ENCODE measurements at places on chromosomes 1 and 21.

GRCh38 chr1:12148958-12149790 lies 17.6 kb upstream of the TNFRSF1B start:
- DNase-seq, result no peak

GRCh38 chr1:200471739-200472138 lies 61.9 kb upstream of the ZNF281 start:
- DNase-seq, result no peak

- DNase-seq, result no peak
Observed at GRCh38 chr1:64568171-64568450, 98.2 kb downstream of the CACHD1 start.

DNA sequence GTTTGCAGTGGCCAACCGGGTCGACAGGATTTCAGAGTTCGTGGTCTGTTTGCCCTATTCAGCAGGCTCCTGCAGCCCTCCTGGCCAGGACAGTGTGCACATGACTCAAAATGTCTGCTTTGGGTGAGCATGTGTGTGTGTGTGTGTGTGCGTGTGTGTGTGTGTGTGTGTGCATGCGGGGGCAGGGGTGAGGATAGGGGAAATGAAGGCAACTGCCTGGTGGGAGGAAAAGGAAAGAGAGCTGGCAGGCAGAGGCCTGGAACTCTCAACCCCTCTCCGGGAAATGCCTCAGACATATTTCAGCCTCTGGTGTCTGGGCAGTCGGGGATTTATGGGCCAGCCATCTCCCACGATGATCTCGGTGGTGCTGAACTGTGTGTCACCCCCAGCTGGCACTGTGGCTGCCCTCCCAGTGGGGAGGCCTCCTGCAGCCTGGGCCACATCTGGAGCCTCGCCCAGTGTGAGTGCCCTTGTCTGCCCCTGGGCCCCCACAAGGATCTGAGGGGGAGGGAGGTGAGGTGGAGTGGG lies 15.2 kb downstream of the CDCP2 start:
- DNase-seq, result no peak

DNA sequence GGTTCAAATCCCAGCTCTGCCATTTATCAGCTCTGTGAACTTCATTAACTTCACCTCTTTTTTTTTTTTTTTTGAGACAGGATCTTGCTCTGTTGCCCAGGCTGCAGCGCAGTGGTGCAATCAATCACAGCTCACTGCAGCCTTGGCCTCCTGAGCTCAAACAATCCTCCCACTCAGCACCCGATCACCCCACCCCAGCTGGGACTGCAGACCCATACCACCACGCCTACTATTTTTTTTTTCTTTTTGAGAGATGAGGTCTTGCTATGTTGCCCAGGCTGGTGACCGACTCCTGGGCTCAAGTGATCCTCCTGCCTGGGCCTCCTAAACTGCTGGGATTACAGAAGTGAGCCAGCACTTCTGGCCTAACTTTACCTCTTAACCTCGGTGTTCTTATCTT lies 2.2 kb upstream of the TRIT1 start:
- no peak for DNase-seq

DNA sequence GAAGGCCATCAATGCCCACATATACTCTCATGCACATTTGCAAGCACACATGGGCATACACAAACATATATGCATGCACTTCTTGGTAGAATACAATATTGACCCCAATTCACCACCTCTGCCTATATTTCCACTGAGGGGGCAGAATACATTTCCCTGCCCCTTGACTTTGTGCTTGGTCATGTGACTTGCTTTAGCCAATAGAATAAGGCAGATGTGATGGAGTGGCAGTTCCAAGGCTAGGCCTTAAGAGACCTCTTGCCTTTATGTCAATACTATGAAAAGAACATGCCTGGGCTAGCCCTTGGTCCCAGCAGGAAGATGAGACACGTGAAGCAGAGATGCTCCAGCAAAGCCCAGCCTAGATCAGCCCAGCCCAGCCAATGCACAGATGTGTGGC lies 66.0 kb upstream of the GRIK3 start:
- no peak for DNase-seq

- no peak for DNase-seq
Observed at GRCh38 chr1:199811163-199811562, 216.3 kb upstream of the NR5A2 start.

DNA sequence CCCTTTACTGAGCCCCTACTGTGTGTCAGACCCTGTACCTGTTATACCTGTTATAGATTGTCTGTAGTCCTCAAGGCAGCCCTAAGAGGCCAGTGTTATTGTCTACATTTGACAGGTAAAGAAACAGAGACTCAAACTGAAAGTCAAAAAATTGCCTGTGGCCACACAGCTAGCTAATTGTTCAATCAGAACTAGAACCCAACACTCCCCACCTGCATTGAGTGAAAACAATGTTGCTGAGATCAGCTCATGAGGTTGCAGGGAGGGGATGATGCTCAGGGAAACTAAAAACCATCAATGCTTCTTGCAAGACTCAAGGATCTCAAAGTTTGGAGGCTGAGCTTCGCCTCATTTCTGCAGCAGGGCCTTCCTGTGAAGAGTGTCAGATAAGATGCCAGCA lies 109.5 kb upstream of the LMO4 start:
- DNase-seq, result no peak

GRCh38 chr1:48422009-48422408 lies 50.0 kb downstream of the SPATA6 start:
- no peak for DNase-seq
